NCI-H1105 treated with DMSO at 0.1 percent for 48 hours (cell line): ENCODE measurements at places on chromosomes 3 and 15.
A peak's percentile ranks its signal among the peaks of the same experiment; 100 is the strongest.

GRCh38 chr3:50194128-50194902 lies 2.9 kb downstream of the GNAT1 start:
- no peak for DNase-seq

- DNase-seq, result no peak
Observed at GRCh38 chr3:72335458-72336095, 512.7 kb downstream of the SHQ1 start.

DNA sequence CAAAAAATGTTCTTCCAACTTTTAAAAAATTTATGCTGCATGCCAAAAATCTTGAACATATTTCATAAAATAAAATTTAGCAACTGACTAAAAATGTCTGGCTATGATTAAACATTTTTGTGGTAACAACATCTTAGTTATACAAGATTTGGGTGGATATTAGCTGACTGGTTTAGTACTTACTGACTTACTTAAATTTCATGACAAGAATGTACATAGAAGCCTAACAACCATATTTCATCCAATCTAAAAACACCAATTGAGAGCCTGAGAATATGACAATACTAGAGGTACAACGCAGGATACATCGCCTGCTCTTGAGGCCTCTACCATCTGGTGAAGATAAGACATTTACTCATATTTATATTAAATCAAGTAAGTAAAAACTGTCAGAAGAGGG lies 34.6 kb downstream of the GNB4 start:
- no peak for DNase-seq

DNA sequence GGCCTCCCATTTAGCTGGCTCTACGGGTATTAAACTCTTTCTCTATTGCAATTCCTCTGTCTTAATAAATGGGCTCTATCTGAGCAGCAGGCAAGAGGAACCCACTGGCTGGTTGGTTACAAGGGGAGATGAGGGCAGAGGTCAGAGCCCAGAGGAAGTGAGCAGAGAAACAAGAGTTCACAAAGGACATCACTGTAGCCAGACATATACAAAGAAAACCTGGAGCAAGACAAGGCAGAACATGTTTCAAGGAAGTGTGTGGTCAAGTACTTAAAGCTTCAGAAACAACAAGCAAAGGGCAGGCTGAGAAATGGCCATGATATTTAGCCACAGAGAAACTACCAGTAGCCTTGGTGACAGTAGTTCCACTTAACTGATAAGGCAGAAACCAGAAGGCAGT lies 24.3 kb downstream of the SUSD5 start:
- no peak for DNase-seq

DNA sequence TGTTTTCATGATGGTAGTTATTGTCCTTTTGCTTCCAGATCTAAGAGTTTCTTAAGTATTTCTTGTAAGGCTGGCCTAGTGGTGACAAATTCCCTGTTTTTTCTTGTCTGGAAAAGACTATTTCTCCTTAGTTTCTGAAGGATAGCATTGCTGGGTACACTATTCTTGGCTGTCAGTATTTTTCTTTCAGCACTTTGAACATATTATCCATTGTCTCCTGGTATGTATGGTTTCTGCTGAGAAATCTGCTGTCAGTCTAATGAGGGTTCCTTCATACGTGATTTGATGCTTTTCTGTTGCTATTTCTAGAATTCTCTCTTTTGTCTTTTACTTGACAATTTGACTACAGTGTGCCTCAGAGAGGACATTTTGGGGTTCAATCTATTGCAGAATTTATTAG lies 134.3 kb downstream of the CGGBP1 start:
- DNase-seq, result no peak

- DNase-seq, result peak; percentile 81
Observed at GRCh38 chr3:43892526-43892925, 201.8 kb downstream of the ABHD5 start.

DNA sequence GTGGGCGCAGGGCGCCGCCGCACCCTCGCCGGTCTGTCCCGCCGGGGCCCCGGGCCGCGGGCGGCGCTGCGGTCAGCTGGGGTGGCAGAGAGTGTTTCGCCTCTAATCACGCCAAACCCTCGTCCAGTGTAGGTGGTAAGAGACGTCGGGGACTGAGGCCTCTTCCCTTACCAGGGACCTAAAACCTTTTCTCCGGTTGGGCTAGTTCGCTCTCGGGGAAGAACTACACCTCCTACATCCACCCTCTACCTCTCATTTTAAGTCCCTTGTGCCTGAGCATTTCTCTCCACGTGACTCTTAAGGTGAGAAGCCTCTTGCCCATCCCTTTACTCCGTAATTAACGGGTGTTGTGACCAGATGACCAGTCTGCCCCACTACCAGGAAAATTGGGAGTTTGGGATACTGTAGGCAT lies 520 bp downstream of the TMEM42 start:
- DNase-seq, result peak; percentile 1

DNA sequence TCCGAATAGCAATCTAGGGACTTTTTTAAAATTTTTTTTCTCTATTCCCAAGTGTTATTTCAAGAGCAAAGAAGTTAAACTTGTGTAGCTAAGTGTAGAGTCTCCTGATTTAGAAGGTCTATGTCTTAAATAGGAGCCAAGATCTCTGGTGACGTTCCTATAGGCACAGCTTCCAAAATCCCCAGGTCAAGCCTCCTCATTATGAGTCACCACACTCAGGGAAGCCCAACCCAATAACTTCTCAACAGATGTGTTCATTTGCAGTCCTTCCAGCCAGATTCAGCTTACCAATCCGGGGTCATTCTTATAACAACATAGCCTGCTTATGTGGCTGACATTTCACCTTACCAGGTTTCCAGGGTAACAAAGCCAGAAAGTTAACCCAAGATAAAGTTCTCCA lies 270.3 kb downstream of the IL5RA start:
- DNase-seq, result no peak

- DNase-seq, result no peak
Observed at GRCh38 chr15:92044203-92044909, 190.8 kb downstream of the SLCO3A1 start.

- no peak for DNase-seq
Observed at GRCh38 chr15:87490666-87491065, 765.9 kb downstream of the NTRK3 start.

- no peak for DNase-seq
Observed at GRCh38 chr3:189530822-189531221, 100.4 kb upstream of the TP63 start.

DNA sequence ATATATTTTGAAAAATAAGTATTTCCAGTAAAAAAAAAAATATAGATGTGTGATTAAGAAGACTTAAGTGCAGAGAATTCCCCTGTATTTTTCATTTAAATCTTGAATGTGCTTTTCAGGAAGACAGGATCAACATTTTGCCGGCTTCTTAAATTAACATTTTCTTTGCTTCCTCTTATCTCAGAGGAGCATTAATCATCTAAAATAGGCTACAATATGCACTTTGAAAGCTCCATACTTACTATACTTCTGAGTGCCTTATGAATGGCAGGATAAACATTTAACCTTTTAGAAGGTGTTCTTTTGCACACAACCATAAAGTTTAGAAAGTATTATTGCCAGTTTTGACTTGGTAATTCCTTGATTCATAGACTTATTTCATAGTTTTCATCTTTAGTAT lies 164.3 kb downstream of the ECT2 start:
- no peak for DNase-seq

DNA sequence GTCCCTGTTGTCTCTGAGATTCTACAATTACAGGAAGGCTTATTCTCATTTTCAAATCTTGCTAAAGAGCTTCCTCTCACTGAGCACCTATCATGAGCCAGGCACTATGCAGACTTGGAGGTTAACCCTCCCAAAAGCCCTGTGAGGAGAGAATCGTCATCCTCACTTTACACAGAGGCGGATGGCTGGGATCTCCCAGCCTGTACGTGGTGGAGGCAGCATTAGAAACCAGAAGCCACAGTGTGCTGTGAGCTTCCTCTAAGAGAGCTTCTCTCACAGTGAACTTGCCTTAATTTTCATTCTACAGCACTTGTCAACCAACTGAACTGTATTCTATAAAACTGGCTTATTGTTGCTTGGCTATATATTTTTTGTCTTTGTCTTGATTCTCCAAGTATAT lies 6.1 kb upstream of the DGKG start:
- DNase-seq, result no peak

- no peak for DNase-seq
Observed at GRCh38 chr15:29840054-29840453, 17.8 kb upstream of the TJP1 start.

DNA sequence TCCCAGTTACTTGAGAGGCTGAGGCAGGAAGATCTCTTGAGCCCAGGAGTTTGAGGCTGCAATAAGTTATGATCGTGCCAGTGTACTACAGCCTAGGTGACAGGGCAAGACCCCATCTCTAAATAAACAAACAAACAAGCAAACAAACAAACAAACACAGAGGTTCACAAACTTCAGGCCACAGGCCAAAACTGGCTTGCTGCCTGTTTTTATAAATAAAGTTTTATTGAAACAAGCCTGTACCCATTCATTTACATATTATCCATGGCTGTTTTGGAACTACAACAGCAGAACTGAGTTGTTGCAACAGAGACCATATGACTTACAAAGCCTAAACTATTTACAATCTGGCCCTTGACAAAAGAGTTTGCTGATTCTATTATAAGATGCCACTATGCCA lies 6.5 kb downstream of the DYNC1LI1 start:
- DNase-seq, result no peak

- DNase-seq, result no peak
Observed at GRCh38 chr15:68305420-68305871, 27.9 kb downstream of the FEM1B start.

DNA sequence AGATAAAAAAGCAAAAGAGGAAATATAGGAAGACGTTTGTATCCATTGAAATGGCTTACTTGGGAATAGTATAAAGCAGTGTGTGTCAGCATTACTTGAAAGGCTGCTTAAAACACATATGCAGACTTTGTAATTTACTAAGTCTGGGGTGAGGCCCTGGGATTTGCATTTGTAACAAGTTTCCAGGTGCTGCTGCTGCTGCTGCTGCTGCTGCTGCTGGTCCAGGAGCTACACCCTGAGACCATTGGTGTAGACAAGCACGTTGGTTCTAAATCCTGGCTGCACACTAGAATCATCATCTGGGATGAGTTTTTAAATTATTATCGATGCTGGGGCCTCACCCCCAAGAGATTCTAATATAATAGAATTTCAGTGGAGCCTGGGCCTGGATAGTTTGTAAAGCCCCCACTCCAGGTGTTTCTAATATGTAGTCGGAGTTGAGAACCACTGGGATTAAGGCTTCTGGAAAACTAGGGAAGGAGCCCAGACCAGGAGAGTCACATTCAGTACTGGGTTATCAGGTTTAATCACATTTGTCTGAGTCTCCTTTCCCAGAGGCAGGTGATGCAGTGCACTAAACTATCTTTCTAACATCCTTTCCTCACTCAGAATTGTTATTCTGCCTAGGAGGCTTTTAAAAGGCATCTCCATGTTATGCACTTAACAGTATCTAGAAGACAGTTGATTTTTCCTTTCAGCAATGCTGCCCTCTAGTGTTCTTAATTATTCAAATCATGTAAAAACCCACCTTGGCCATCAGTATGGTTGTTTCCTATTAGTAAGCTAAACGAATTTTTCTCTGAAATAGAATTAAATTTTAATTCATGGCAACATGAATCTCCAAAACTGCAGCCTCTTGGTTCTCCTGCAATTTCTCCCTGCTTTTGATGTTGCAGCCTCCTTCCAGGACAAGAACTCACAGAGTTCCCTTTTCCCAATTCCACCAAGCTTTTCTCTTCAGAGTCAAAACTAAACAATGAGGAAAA lies 45.4 kb downstream of the SSR3 start:
- peak; percentile 76 for DNase-seq

GRCh38 chr3:129513705-129514104 lies 14.7 kb upstream of the RHO start:
- DNase-seq, result no peak

DNA sequence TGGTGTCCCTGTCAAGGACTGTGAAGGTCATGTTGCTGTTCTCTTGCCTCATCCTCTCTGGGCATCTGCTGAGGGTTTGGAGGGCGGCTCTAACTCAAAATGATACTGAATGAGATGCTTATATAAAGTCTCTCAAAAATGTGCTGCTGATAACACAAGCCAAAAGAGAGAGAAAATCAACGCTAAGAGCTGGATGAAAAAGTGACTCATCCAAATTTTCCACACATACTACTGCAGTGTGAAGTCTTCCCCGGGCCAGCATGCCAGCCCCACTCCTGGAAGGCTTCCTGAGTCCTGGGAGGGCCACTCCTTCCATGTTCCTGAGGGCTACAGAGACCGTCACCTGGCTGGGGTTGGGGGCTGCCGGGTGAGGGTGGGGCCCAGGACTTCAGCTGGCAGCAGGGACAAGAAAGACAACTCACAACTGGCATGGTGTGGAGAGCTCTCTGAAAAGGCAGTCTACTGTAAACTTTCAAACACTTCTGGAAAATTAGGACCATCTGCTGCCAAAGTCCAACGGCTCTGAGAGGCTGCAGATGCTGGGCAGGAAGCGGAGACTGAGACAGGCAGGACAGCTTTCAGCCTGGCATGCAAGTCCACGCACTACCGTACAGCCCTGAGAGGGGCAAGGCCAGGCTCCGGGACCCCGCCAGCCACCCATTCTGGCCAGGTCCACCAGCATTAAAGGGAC lies 200.3 kb downstream of the ADAMTS17 start:
- no peak for DNase-seq

DNA sequence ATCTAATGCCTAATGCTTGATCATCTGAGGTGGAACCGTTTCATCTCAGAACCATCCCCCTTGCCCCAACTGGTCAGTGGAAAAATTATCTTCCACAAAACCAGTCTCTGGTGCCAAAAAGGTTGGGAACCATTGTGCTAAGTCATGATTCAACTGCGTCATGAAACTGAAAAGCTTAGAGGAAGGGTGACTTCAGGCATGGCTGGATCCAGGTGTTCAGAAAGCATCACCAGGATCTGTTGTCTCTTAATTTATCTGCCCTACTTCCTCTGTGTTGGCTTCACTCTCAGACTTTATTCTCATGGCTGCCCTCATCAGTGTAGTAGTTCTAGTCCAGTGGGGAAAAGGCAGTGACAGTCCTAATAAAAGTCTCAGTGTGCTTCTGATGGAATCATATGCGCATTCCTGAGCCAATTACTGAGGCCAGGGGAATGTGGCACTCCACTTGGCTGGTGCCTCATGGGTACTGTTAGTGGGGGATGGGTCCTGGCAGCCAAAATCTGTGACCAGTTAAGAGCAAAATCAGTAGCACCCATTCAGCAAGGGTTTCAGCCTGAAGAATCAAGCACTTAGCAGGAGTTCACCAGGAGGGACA lies 110.3 kb downstream of the WNT5A start:
- DNase-seq, result no peak

DNA sequence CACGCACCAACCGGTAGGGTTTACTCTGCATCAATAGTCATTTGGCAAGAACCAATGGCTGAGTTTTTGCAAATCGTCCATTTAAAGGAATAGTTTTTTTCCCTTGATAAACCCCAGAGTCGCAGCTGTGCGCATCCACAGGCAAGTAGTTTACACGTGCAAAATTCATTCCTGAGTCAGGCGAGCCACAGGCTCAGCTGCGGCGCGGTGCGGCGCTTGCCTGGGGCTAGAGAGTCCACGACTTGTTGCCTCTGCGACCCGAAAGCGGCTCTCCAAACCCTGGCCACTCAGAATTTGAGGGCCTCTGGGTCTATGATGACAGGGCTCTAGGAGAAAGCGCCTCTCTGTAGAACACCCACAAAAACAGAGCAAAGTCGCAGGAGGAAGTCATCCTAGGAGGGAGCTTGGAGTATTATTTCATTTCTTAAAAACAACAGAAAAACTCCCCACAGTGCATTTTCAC lies 36.7 kb downstream of the ZIC4 start:
- DNase-seq, result peak; percentile 40
